ENCODE measurements at places on chromosomes 1 and 21.

DNA sequence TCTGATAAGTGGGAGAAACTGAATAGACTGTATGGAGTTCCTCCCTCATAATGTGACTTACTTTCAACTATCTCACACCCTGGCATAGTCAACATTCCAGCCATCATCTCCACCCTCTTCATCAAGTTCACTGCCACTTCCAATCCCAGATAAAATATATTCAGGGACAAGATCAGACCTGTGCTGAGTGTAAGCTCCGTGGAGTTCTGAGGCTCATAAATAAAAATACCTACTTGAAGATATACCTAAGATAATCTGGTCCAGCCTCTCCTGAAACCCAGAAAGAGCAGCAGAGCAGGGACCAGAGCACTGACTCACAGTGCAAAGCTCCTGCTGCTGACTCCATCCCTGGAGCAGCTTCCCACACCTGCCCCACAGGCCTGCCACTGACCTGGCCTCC is 1.7 kb upstream of the LCE7A start:
- DNase-seq = no peak

DNA sequence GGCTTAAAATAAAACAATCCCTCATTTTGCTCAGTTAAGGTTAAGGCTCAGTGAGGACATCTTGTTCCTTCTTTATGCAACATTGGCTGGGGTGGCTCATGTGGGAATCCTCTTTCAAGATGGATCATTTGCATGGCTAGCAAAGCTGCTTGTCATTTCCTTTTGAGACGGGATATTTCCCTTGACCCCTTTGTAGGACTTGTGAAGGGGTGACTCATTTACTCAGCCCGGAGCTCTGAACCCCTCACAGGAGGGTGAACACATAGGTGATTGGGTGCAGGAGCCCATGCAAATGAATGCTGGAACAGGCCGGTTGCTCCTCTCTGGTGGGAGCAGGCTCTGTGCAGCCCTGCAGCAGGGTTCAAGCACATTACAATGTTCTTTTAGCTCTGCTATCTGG is 15.8 kb upstream of the C8A start:
- DNase-seq = no peak

GRCh38 chr1:5856246-5856815 is 135.9 kb downstream of the NPHP4 start:
- DNase-seq = no peak

- DNase-seq = no peak
Measured at GRCh38 chr1:184643661-184644060, 111.0 kb downstream of the EDEM3 start.

DNA sequence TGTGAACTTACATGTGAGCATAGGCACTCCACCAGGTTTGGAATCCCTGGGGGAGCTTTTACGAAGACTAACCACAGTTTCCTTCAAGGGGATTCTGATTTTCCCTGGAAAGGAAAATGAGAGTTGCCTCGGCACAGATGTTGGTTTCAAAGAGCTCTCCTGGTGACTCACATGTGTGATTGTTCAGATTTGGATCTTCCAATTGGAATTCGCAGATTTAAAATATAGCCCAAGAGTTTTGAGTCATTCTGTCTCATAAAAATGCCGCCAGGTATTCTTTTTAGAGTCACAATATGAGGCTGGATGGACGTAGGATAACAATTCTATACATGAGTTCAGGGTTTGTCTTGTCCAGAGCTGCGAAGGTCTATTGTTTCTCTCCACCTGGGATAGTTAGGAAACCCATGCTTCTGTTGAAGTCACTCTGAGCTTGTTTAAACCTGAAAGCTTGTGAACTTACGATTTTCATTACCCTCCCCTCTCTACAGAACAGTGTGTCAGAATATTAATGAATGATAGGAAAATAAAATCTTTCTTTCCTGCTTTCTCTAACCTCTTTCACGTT is 64.9 kb downstream of the TGFB2 start:
- no peak for DNase-seq

- DNase-seq = no peak
Measured at GRCh38 chr1:16946646-16947045, 24.9 kb downstream of the CROCC start.

GRCh38 chr1:101079341-101079740 is 53.8 kb upstream of the DPH5 start:
- DNase-seq = no peak

GRCh38 chr1:156840186-156840897 is 18.6 kb downstream of the INSRR start:
- no peak for DNase-seq

- no peak for DNase-seq
Measured at GRCh38 chr21:29534448-29534847, 235.7 kb downstream of the BACH1 start.

Data from CD4-positive, alpha-beta T cell treated with Interferon alpha-2 for 1 hour (primary cell).